ENCODE measurements at places on chromosomes 3 and 15. TPM values are rescaled to one million over a fixed set of nuclear protein-coding genes. Genes with fewer than 3 reads are reported as not detected.
A peak's percentile ranks its signal among the peaks of the same experiment; 100 is the strongest.

GRCh38 chr15:68797191-68797590, 23.5 kb downstream of the ANP32A start:
- no peaks in the 10 kb centered on the region for H3K36me3 ChIP-seq
- no peaks in the 10 kb centered on the region for H3K27me3 ChIP-seq
- H3K4me3 ChIP-seq = no peak overlapping the region
- H3K4me1 ChIP-seq = peaks cover 73% of the 10 kb centered on the region
- DNase-seq = no peak
- H3K27ac ChIP-seq = no peak overlapping the region

DNA sequence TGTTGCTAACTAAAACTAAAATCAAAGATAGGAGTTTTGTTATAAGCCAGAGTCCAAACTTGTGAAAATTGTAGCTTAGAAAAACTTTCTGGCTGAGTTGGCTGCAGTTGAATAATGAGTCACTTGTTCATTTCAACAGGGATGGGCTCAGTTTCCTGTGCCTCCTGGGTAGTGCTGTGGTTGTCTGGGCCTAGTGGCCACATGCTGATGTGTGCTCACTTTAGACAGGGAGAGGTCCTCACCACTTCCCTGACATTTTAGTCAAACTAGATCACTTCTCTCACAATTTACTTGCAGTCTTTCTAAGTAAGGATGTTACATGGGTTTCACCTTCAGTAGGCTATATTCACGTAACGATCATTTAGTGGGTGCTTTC, 6.3 kb upstream of the UBE2Q2 start:
- H3K27ac ChIP-seq = no peak overlapping the region
- no peaks in the 10 kb centered on the region for H3K36me3 ChIP-seq
- no peaks in the 10 kb centered on the region for H3K27me3 ChIP-seq
- H3K4me3 ChIP-seq = no peak overlapping the region
- no peak for DNase-seq

DNA sequence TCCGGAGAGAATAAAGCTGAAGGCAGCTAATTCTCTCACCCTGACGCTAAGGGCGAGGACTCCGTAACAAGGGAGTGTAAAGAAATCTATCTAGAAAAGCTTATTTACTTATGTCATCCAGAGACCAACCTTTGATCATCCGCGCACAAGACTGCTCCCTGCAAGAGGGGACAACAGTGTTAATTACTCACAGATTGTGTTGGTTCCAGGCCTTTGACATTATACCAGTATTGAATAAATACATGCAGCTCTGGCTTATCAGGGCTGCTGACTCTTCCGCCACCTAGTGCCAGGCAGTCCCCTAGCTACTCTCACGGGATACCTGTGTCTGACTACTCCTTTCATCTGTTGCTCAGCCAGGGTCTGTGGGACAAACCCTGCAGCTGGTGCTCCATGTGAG, 211.7 kb downstream of the DTWD1 start:
- H3K27ac ChIP-seq = no peak overlapping the region
- no peak for DNase-seq
- no peaks in the 10 kb centered on the region for H3K27me3 ChIP-seq
- H3K4me1 ChIP-seq = no peaks in the 10 kb centered on the region
- H3K4me3 ChIP-seq = no peak overlapping the region

DNA sequence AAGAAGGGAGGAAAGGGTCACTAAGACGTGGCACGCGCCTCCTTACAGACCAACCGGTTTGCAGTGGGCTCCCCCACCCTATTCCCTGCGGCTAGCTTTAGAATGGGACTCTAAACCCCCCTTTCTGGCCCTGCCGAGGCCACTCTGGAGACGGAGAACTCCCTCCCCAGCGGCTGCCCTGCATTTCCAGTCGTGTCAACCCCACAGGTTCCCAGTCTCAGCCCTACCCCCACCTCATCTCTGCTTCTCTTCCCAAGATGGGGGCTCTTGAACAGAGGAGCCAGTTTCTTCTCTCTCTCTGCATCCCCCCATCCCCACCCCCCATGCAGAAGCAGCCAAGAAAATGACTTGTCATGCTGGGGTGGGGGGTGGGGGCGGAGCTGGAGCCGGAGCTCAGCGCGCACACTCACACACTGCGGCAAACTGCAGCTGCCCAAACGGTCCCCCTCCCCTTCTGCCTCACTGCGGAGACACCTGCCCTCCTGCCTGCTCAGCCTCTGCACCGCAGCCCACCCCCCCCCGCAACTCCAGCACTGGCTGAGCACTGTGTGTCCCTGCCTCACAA, 871 bp downstream of the MAP1A start:
- H3K27ac ChIP-seq = peak overlapping the region; percentile 79
- H3K4me1 ChIP-seq = peaks cover 48% of the 10 kb centered on the region
- peaks cover 20% of the 10 kb centered on the region for H3K36me3 ChIP-seq
- DNase-seq = no peak
- H3K27me3 ChIP-seq = no peaks in the 10 kb centered on the region

- DNase-seq = no peak
- H3K36me3 ChIP-seq = no peaks in the 10 kb centered on the region
- no peak overlapping the region for H3K27ac ChIP-seq
- no peaks in the 10 kb centered on the region for H3K27me3 ChIP-seq
Measured at GRCh38 chr3:103295974-103296570, 861.3 kb downstream of the ZPLD1 start.

DNA sequence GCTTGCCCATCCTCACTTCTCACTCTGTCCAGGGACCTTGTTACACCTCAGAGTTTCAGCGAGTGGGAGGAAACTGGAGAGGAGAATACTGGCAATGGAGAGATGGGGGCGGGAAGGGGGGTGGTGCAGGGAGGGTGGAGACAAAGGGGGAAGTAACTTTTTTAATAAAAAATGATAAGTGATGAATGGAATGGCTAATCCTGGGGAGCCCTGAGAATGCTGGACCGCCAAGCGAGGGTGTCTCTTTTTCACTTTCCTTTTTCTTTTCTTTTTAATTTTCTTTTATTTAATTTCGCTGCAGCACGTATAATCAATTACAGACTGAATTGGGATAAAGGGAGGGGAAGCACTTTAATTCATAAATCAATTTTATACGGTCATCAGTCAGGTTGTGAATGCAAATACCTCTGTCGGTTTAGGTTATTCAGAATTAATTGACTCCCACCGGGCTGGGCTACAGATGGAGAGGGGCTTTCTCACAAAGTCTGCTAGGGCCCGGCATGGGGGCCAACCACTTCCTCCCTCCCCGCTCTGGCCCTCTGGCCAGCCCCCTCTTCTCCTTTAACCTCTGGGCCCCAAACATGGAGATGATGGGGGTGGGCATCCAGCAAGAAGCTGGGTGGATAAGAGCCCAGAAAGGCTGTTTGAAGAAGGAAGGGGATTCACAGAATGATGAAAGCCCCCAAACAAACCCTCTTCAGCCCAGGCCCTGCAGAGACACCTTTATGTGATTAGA, 106.8 kb upstream of the BOC start:
- DNase-seq = no peak
- H3K27ac ChIP-seq = peak overlapping the region; percentile 36
- no peaks in the 10 kb centered on the region for H3K36me3 ChIP-seq
- H3K4me3 ChIP-seq = no peak overlapping the region

- H3K27me3 ChIP-seq = no peaks in the 10 kb centered on the region
- no peaks in the 10 kb centered on the region for H3K36me3 ChIP-seq
- H3K4me3 ChIP-seq = no peak overlapping the region
- no peak overlapping the region for H3K27ac ChIP-seq
- H3K4me1 ChIP-seq = no peaks in the 10 kb centered on the region
Measured at GRCh38 chr15:88021601-88022000, 234.9 kb downstream of the NTRK3 start.

- no peaks in the 10 kb centered on the region for H3K27me3 ChIP-seq
- no peak overlapping the region for H3K4me3 ChIP-seq
- no peak for DNase-seq
- no peaks in the 10 kb centered on the region for H3K4me1 ChIP-seq
- H3K27ac ChIP-seq = no peak overlapping the region
- H3K36me3 ChIP-seq = no peaks in the 10 kb centered on the region
Measured at GRCh38 chr3:89098964-89099585, 8.3 kb upstream of the EPHA3 start.

- H3K36me3 ChIP-seq = no peaks in the 10 kb centered on the region
- no peaks in the 10 kb centered on the region for H3K27me3 ChIP-seq
- peak overlapping the region; percentile 55 for H3K4me3 ChIP-seq
- peak; percentile 92 for DNase-seq
- peak overlapping the region; percentile 89 for H3K27ac ChIP-seq
Measured at GRCh38 chr3:126287536-126288241, 69.5 kb downstream of the KLF15 start.

Gene SQOR
- total RNA-seq = 80.4 TPM

Gene WDR76
- total RNA-seq = 5.8 TPM

Gene PLSCR5
- total RNA-seq = not detected
